Muscle of leg (tissue), 16 donors: ENCODE measurements at places on chromosomes 5 and 9. TPM values are rescaled to one million over a fixed set of nuclear protein-coding genes. Genes with fewer than 3 reads are reported as not detected.
A peak's percentile ranks its signal among the peaks of the same experiment; 100 is the strongest.

GRCh38 chr9:10005206-10005605 is 607.6 kb downstream of the PTPRD start:
- H3K27me3 ChIP-seq = no peaks in the 10 kb centered on the region
- H3K4me3 ChIP-seq = no peak overlapping the region
- H3K27ac ChIP-seq = no peak overlapping the region
- peak; percentile 21 for DNase-seq

Gene IFNA21
- total RNA-seq = not detected

Gene STPG3
- total RNA-seq = not detected

DNA sequence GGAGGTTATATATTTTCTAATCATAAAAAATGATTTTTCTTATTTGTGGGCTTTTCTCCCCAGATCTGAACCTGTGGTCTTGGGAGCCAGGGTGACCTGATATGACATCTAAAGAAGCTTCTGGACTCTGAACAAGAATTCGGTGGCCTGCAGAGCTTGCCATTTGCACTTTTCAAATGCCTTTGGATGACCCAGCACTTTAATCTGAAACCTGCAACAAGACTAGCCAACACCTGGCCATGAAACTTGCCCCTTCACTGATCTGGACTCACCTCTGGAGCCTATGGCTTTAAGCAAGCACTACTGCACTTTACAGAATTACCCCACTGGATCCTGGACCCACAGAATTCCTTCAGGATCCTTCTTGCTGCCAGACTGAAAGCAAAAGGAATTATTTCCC is 59.0 kb upstream of the RIC1 start:
- H3K36me3 ChIP-seq = no peaks in the 10 kb centered on the region
- H3K27me3 ChIP-seq = no peaks in the 10 kb centered on the region
- no peak overlapping the region for H3K27ac ChIP-seq
- no peak for DNase-seq

DNA sequence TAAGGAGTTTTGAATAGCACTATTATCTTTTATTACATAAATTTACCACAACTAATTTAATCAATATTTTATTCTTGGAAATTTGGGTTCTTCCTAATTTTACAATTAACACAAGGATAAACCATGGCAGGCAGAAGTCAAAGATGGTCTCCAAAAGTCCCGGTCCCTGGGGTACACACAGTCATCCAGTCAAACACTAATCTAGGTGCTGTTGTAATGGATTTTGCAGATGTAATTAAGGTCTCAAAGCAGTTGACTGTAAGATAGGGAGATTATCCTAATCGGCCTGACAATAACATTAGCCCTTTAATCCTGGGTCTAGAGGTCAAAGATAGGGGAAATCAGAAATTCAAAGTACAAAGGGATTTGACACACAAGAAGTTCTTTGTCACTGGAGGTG is 57.5 kb upstream of the HTR1A start:
- H3K36me3 ChIP-seq = no peaks in the 10 kb centered on the region
- no peaks in the 10 kb centered on the region for H3K27me3 ChIP-seq
- H3K27ac ChIP-seq = no peak overlapping the region
- no peak for DNase-seq
- no peak overlapping the region for H3K4me3 ChIP-seq

GRCh38 chr5:172833686-172834414 is at the start of gene ERGIC1:
TSS of gene ERGIC1 (plus strand) at chr5:172834251. CDS start at chr5:172834414, 163 bp downstream.
- H3K4me1 ChIP-seq = peaks cover 32% of the 10 kb centered on the region
- peaks cover 8% of the 10 kb centered on the region for H3K36me3 ChIP-seq
- peak within 1 kb of the TSS; percentile 82 for H3K27ac ChIP-seq
- peak; percentile 91 for DNase-seq
- H3K27me3 ChIP-seq = no peaks in the 10 kb centered on the region

DNA sequence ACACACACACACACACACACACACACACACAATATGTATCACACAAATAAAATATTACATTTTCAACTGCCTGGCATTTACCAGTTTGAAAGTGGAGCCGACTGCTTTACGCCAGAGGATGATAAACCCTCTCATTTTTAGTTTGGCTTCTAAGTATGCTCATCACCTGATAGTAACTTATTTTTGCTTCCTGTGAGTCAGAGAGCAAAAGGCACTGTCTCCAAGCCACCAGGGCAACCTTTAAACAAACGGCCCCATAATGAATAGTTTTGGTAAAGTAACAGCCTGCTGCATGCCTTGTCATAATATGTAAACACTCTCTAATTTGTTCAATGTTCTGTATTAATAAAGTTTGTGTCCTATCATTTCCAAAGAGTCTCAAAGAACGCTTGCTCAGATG is 26.9 kb downstream of the KLF4 start:
- no peak for DNase-seq
- H3K36me3 ChIP-seq = no peaks in the 10 kb centered on the region
- peaks cover 18% of the 10 kb centered on the region for H3K27me3 ChIP-seq
- H3K27ac ChIP-seq = no peak overlapping the region

Gene FAM81B
- total RNA-seq = 12.6 TPM

GRCh38 chr9:137227853-137228505 is 677 bp downstream of the RNF224 start:
- H3K4me1 ChIP-seq = peaks cover 31% of the 10 kb centered on the region
- no peak overlapping the region for H3K4me3 ChIP-seq
- DNase-seq = no peak
- H3K27ac ChIP-seq = no peak overlapping the region

- no peak overlapping the region for H3K4me3 ChIP-seq
- H3K36me3 ChIP-seq = no peaks in the 10 kb centered on the region
- no peaks in the 10 kb centered on the region for H3K27me3 ChIP-seq
- DNase-seq = no peak
- no peak overlapping the region for H3K27ac ChIP-seq
These were observed 79.1 kb upstream of the RARS1 start for GRCh38 chr5:168407211-168407610.
